CD14-positive monocyte (primary cell): ENCODE measurements at places on chromosomes 5 and 9.

DNA sequence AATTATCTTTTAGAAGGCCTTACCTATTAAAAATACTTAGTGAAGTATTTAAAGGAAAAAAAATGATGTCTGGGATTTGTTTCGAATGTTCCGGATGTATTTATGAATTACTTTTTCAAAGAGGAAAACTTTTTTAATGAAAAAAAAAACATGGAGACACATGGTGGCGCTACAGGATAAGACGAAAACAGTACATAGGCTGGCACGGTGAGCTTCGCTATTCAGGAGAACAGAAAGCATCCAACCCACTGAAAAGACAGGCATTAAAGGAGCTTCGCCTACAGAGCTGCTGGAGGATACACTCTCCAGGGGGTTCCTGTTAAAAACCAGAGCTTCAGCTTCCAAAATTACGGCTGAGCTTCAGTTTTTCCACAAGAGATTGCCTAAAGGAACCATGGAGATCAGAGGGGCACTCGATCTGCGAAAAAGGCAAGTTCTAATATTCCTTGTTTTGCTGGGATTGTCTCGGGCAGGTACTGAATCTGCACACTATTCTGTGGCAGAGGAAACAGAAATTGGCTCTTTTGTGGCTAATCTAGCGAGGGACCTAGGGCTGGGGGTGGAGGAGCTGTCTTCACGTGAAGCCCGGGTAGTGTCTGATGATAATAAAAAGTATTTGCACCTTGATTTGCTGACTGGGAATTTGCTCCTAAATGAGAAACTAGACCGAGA is at the start of gene PCDHB14:
TSS of gene PCDHB14 (plus strand) at position 232 of the 672 bp plus-strand sequence. CDS start at position 395, 163 bp downstream.
- DNase-seq = no peak

GRCh38 chr9:93903886-93904648 is 51.1 kb downstream of the BARX1 start:
- no peak for DNase-seq

DNA sequence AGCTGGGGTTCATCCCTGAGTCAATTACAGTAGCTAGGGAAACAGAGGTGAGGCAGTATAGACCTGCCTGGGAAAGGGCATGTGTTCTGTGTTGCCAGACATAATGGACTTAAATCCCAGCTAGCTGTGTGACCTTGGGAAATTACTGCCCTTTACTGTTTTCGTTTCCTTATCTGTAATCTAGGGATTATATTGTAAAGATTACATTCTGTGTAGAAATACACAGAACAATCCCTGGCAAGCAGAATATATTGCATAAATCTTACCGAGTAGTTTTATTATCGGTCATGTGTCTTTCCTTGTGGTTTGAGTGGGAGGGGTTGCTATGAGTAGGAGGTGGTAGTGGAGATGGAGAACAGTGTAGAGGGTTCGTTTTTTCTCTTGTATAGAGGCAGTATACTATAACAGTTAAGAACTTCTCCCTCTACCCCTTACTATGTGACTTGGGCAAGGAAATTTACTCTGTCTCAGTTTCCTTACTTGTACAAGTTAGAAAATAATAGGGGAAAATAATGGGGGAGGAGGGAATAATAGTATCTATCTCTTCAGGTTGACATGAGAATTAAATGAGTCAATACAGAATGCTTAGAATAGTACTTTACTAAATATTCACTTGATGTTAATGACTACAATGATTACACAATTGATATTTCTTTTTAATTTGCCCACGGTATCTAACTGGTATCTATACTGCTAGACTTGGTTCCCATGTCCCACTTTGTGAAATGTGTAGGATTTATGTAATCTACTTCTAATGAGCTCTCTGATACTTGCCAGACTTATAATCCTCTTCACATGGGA is 7.1 kb upstream of the DMXL1 start:
- peak; percentile 15 for DNase-seq

- DNase-seq = no peak
Measured at GRCh38 chr5:146646441-146646840, 130.5 kb upstream of the GPR151 start.

- DNase-seq = no peak
Measured at GRCh38 chr5:56964173-56964572, 12.2 kb upstream of the MIER3 start.

GRCh38 chr5:89359046-89359445 is 476.1 kb upstream of the MEF2C start:
- DNase-seq = no peak

GRCh38 chr9:95494416-95495371 is 22.1 kb downstream of the PTCH1 start:
- DNase-seq = no peak

DNA sequence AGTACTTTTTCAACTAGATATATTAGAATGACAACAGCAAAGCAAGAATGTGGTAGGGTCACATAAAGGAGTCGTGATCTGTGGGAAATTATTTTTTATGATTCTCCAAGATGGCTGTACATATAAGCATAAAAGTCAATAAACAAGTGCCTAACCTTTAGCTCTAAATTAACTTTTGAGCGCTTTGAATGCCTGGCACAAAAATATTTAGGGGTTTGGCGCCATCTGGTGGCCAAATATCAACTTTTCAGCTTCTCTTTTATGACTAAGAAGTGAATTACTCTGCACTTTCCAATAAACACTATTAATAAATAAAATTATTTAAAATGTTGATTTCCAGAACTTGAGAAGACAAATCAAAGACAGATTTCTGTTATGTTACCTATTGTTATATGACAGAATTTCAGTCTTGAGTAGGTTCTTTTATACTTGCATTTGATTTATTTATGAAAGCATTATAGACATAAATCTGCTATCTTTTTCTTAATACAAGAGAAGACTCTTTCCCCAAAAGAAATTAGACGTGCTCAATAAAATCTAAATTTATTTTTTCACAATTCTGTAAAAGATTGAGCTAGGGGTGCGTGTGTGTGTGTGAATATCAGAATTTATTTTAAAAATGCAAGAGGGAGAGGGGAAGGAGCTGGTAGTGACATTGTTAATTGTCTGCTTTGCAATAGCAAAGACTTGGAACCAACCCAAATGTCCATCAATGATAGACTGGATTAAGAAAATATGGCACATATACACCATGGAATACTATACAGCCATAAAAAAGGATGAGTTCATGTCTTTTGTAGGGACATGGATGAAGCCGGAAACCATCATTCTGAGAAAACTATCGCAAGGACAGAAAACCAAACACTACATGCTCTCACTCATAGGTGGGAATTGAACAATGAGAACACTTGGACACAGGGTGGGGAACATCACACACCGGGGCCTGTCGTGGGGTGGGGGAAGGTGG is 36.7 kb upstream of the ARRDC3 start:
- peak; percentile 74 for DNase-seq

DNA sequence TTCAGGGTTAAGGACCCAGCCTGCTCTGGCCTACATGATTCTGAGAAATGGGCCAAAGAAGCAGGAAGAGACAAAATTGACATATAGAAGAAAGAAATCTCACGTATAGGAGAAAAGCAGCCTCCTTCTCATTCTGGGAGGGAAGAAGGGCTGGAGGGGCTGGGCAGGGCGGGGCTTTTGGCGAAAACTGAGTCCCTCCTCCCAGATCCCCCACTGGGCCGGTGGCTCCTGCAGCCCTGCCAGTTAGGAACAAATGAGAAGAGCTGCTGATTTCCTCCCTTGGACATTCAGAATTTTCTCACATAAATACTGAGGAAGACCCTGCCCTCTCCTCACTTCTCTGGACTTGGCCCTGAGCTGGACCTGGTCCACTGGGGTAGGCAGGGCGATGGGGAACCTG is at the start of gene WNT8A:
TSS of gene WNT8A (plus strand) at position 332 of the 400 bp plus-strand sequence. CDS start 95 bp downstream, outside the sequence.
- no peak for DNase-seq

DNA sequence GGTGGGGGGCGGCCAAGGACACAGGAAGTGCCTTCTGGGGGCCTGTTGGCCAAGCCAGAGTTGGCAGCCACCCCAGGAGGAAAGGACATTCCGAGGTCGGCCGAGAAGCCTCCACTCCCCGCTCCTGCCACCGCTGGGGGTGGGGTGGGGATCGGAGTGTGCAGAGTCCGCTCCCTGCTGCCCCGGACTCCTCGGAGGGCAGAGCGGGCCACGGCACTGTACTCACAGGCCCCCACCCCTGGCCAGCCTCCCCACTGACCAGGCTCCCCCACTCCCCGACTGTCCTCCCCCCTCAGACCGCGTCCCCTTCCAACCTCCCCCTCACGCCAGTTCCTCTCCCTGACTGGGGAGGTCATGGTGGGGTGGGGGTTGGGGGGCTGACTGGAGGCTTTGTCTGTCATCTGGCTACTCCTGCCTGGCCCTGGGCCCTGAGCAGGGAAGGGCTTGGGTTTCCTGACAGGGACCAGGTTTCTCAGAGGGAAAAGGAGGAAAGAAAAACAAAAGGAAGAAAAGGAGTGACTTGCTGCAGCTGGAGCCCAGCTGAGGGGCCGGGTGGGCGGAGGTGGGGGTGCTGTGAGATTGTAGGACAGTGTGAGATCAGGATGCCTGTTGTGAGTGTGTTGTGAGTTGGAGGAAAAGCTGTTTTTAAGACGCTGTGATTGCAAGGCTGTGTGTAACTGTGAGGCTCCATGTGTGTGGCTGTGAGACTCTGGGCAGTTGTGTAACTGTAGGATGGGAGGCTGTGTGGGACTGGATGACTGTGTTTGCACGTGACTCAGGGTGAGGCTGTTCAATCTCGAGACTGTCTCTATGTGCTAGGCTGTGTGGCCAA is 29.7 kb downstream of the CNTFR start:
- no peak for DNase-seq

- no peak for DNase-seq
Measured at GRCh38 chr5:115459855-115460341, 84.7 kb downstream of the FEM1C start.

GRCh38 chr9:14209399-14210345 is 104.3 kb downstream of the NFIB start:
- DNase-seq = no peak

- no peak for DNase-seq
Measured at GRCh38 chr9:93679536-93680442, 103.4 kb downstream of the PHF2 start.
